ENCODE measurements at places on chromosomes 5 and 9. TPM values are rescaled to one million over a fixed set of nuclear protein-coding genes. Genes with fewer than 3 reads are reported as not detected.

Gene FGD3
- total RNA-seq, result 0.14 TPM

Gene AK8
- total RNA-seq, result 0.83 TPM

Gene PCDHB12
- not detected for total RNA-seq

Gene ACOT12
- not detected for total RNA-seq

Gene PCDHB9
- not detected for total RNA-seq

Gene CARTPT
- not detected for total RNA-seq

Data from A549 treated with GW870086 at 1 μM for 4 hours (cell line).